ENCODE measurements at places on chromosomes 4 and X.

DNA sequence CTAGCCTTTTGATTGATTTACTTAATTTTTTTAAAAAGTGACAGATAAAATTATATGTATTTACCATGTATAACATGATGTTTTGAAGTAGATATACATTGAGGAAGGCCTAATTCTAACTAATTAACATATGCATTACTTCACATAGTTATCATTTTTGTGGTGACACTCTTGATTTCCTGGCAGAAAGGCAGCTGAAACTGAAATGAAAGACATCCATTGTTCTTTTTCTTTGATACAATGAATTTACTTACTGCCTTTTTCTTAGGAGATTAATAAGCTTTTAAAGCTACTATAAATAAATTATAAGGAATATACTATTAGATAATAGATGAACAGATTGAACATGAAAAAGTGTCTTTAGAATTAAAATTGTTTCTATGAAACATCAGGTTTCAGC lies 26.7 kb downstream of the ANKRD50 start:
- H3K4me1 ChIP-seq: peaks cover 4% of the 10 kb centered on the region
- H3K27me3 ChIP-seq: no peaks in the 10 kb centered on the region
- no peak overlapping the region for H3K4me3 ChIP-seq

DNA sequence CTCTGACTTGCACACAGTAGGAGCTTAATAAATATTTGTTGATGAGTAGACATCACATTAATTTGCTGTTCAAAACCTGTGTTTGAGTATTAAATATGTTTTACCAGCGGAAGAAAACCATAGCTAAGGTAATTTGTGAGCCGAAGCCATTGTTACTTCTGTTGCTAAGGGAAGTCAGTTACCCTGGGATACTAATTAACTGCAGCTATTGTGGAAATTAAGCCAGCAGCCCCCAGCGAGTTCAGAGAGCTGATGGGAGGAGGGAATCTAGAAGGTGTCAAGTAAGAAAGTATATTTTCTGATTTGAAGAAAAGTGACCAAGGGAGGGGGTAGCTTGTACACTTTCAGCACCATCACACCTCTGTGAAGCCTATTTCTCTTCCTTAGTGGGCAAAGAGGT lies 76.7 kb upstream of the IGSF1 start:
- no peaks in the 10 kb centered on the region for H3K4me1 ChIP-seq
- no peak overlapping the region for H3K27ac ChIP-seq
- DNase-seq: no peak
- H3K36me3 ChIP-seq: no peaks in the 10 kb centered on the region
- H3K4me3 ChIP-seq: no peak overlapping the region

- H3K4me1 ChIP-seq: no peaks in the 10 kb centered on the region
- H3K27me3 ChIP-seq: no peaks in the 10 kb centered on the region
- H3K27ac ChIP-seq: no peak overlapping the region
- DNase-seq: no peak
- H3K36me3 ChIP-seq: no peaks in the 10 kb centered on the region
Observed at GRCh38 chrX:43949669-43950068, 23.5 kb downstream of the NDP start.

DNA sequence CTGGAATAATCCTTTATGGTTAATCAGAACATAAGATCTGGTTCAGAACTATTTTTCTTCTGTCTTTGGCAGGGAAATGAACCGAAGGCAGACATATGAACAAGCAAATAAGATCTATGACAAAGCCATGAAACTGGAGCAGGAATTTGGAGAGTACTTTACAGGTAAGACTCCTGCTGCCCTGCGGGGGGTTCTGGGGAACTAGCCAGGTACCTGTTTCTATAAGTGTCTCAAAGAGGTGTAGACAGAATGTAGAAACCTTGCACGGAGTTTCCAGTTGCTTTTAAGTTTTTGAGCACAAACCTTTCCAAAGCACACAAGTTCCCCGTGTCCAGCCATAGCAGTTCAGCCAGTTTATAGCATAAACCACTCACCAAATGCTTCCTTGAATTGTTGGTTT lies 56.2 kb downstream of the DLG3 start:
- no peak overlapping the region for H3K27ac ChIP-seq
- no peak for DNase-seq
- H3K36me3 ChIP-seq: no peaks in the 10 kb centered on the region
- H3K4me1 ChIP-seq: no peaks in the 10 kb centered on the region
- H3K4me3 ChIP-seq: no peak overlapping the region
- H3K27me3 ChIP-seq: no peaks in the 10 kb centered on the region

DNA sequence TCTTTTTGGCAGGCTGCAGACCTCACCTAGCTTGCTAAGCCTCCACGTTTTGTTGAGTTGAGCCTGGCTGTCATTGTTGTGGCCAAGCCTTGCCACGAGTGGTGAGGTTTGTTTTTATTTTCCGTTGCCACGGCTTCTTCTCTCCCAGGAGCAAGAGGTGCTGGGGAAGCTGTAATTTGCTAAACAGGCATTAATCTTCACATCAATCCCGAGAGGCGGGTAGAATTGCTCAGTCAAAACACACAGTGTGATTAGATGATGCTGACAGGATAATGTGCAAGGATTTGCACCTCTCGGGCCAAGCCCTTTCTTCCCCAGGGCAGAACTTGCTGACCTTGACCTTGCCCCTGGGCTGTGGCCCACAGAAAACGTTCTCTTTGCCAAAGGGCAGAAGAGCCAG lies 72.2 kb upstream of the ATP6AP2 start:
- DNase-seq: no peak
- H3K4me3 ChIP-seq: no peak overlapping the region
- H3K27ac ChIP-seq: no peak overlapping the region
- H3K27me3 ChIP-seq: peaks cover 18% of the 10 kb centered on the region
- H3K36me3 ChIP-seq: no peaks in the 10 kb centered on the region
- H3K4me1 ChIP-seq: no peaks in the 10 kb centered on the region

DNA sequence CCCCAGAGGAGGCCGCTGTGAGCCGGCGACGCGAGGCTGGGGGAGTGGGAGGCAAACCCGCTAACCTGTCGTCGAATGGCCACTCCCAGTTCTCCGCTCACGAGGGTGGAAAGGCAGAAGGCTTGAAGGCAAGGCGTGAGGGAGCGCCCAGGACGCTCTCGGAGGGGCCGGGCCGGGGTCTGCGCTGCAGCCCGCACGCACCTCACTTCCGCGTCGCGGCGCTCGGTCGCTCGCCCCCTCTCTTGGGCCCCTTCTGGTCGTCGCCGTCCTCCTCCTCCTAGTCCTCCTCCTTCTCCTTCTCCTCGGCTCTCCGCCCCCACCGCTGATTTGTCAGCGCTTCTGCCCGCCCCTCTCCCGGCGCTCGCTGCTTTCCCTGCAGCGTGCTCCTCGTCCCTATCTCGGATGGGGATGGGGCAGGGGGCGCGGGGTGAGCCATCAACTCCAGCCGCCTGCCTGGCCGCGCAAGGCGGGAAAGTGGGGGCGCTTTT lies at the start of gene SNCA:
Gene SNCA (minus strand): TSS at position 265 of the 488 bp plus-strand sequence. CDS start 1,494 bp downstream, outside the sequence.
- no peaks in the 10 kb centered on the region for H3K4me1 ChIP-seq
- peak within 1 kb of the TSS; percentile 76 for H3K4me3 ChIP-seq
- H3K36me3 ChIP-seq: no peaks in the 10 kb centered on the region
- peak within 1 kb of the TSS; percentile 40 for H3K27ac ChIP-seq
- H3K27me3 ChIP-seq: no peaks in the 10 kb centered on the region

DNA sequence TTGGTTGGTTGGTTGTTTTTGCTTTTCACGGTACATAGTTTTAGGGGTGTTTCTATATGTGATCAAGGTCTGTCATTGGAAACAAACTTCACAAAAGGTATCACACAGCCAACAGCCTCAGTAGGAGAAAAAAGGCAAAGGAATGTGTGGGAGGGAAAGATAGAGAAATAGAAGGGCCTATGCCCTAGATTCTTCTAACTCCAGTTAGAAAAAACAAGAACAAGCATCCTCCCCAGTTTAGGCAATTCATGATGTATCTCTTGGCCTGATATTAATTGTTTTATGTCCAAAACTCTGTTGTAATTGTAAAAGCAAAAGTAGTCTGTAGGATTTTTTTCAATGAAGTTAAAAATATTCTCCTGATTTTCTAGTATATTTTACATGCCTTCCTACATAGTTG lies 192.4 kb upstream of the EDNRA start:
- H3K4me1 ChIP-seq: no peaks in the 10 kb centered on the region
- DNase-seq: no peak
- H3K4me3 ChIP-seq: no peak overlapping the region
- no peaks in the 10 kb centered on the region for H3K36me3 ChIP-seq
- no peak overlapping the region for H3K27ac ChIP-seq
- H3K27me3 ChIP-seq: no peaks in the 10 kb centered on the region

GRCh38 chr4:168629566-168629965 lies 132.7 kb downstream of the PALLD start:
- no peak for DNase-seq
- H3K4me3 ChIP-seq: no peak overlapping the region
- peak overlapping the region; percentile 93 for H3K27ac ChIP-seq
- H3K27me3 ChIP-seq: no peaks in the 10 kb centered on the region
- H3K4me1 ChIP-seq: peaks cover 16% of the 10 kb centered on the region

- H3K36me3 ChIP-seq: no peaks in the 10 kb centered on the region
- no peak overlapping the region for H3K27ac ChIP-seq
- no peaks in the 10 kb centered on the region for H3K4me1 ChIP-seq
- no peak for DNase-seq
Observed at GRCh38 chr4:160375772-160376452, 1273.0 kb downstream of the RAPGEF2 start.

DNA sequence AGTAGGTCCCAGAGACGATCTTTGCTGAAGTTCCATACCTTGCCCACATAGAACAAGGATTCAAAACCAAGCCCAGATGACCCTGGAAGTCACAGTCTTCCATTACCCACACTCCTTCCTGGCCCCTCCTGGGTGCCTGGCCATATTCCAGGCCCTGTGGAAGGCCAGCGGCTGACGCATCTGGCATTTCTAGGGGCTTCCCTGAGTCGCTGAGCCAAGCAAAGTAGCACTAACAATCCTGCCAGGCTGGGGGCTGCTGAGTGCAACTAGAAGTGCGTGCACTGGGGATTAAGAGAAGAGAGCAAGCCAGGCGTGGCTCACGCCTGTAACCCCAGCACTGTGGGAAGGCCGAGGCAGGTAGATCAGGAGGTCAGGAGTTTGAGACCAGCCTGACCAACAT lies 175.2 kb upstream of the CPEB2 start:
- no peak overlapping the region for H3K4me3 ChIP-seq
- DNase-seq: peak; percentile 5
- H3K36me3 ChIP-seq: no peaks in the 10 kb centered on the region
- no peak overlapping the region for H3K27ac ChIP-seq
- no peaks in the 10 kb centered on the region for H3K4me1 ChIP-seq
- no peaks in the 10 kb centered on the region for H3K27me3 ChIP-seq

GRCh38 chrX:40011322-40012038 lies 86.3 kb downstream of the BCOR start:
- peaks cover 36% of the 10 kb centered on the region for H3K4me1 ChIP-seq
- H3K27me3 ChIP-seq: peaks cover 24% of the 10 kb centered on the region
- no peak overlapping the region for H3K4me3 ChIP-seq
- peak overlapping the region; percentile 95 for H3K27ac ChIP-seq
- DNase-seq: peak; percentile 29

DNA sequence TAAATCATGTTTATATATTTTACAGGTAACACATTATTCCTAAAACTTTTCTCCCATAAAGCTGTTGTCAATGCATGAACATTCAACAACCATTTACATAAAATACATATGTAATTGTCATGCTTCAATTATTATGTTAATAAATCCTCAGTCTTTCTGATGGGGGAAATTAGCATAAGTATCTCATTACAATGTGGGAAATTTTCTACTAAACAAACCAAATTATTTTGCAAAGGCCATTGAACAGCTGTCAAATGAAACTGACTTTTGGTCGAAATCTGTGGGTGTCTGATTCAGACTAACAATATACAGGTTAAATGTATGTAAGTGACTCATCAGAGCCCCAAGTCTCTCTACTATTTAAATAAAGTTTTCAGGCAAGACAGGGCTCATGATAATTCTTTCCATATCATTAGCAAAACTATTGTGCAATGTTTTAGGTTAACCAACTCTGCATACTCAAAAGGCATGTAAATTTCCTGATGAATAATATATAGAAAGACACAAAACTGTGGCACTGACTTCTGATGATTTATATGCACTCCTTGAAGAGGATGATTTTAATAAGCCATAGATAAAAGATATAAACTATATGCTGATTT lies 795.3 kb upstream of the AADAT start:
- H3K27ac ChIP-seq: no peak overlapping the region
- no peak for DNase-seq
- no peaks in the 10 kb centered on the region for H3K27me3 ChIP-seq
- no peaks in the 10 kb centered on the region for H3K36me3 ChIP-seq

GRCh38 chr4:102843938-102844337 lies 16.6 kb upstream of the UBE2D3 start:
- peak; percentile 45 for DNase-seq
- no peak overlapping the region for H3K4me3 ChIP-seq
- peak overlapping the region; percentile 48 for H3K27ac ChIP-seq
- no peaks in the 10 kb centered on the region for H3K36me3 ChIP-seq

- no peak overlapping the region for H3K4me3 ChIP-seq
- H3K27ac ChIP-seq: no peak overlapping the region
- H3K4me1 ChIP-seq: no peaks in the 10 kb centered on the region
- DNase-seq: no peak
Observed at GRCh38 chr4:144347121-144347520, 206.6 kb upstream of the GYPA start.

- H3K36me3 ChIP-seq: no peaks in the 10 kb centered on the region
- no peak for DNase-seq
- H3K4me3 ChIP-seq: no peak overlapping the region
- no peak overlapping the region for H3K27ac ChIP-seq
- H3K27me3 ChIP-seq: no peaks in the 10 kb centered on the region
Observed at GRCh38 chr4:10698172-10698571, 13.6 kb upstream of the CLNK start.

DNA sequence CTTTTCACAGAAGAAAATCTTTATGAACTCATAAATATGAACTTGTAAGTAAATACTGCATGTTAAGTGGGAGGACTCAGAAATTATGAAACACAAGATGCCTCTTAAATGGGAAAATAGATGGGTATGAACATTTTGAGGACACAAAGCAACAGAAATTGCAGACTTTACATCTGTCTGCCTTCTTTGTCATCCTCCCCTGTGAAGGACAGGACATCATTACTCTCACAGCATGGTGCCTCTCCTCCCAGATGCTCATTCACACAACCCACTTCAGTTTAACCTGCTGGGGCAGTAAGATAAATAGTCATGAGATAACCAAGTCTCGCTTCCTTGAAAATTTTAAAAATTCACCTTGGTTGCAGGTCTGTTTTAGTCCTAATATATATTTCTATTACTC lies 144.5 kb downstream of the APBB2 start:
- H3K27ac ChIP-seq: peak overlapping the region; percentile 33
- no peaks in the 10 kb centered on the region for H3K36me3 ChIP-seq
- no peaks in the 10 kb centered on the region for H3K4me1 ChIP-seq
- DNase-seq: no peak
- H3K4me3 ChIP-seq: no peak overlapping the region
- H3K27me3 ChIP-seq: no peaks in the 10 kb centered on the region
